Activated CD8-positive, alpha-beta memory T cell treated with anti-CD3 and anti-CD28 coated beads for 1 hour (primary cell): ENCODE measurements at places on chromosomes 6 and 20.

GRCh38 chr6:18536591-18537055 is 149.5 kb downstream of the RNF144B start:
- no peak for DNase-seq

DNA sequence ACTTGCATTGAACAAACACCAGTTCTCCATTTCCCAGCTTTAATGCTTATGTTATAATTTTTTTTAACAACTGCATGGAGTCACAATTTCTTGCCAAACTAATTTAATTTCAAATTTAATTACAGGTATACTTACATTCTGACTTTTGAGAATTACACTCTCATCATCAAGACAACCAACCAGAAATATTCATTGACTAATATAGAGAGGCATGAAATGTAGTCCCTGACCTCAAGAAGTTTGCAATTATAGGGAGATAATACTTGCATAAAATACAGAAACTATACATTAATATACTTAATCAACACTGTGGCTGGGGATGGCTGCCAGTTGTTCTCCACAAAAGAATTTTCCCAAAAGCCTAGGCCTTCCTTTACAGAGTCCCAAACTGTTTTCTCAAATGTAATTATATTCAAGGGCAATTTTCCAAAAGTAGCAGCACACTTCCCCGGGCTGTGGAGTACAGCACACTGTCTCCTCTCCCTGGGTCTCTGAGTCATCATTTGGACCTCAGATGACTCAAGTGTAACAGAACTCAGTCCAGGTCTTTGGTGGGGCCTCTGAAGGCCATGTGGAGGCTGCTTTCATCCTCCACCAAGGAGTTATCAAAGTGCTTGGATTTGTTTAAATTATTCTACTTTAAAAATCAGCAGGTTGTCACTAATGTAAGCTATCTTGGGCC is 114.1 kb downstream of the KIF16B start:
- DNase-seq: no peak

- no peak for DNase-seq
Measured at GRCh38 chr6:85569323-85569722, 24.3 kb downstream of the SNX14 start.

DNA sequence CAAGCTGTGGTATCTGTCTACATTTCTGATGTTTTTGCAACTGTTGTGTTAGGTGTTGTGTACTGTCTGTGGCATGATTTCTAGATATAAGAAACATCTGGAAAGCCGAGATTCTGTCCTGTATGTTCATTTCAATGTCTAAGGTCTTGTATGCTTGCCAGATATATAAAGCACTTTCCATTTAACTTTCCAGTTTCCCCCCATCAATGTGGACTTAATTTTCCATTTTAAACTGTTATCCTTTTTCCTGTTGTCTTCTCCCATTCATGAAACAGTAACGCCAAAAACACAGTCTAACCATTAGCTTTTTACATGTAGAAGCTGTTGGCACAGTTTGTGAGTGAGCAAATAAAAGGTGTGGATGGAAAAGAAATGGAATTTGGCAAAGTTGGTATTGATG is 181.6 kb downstream of the FARS2 start:
- DNase-seq: no peak

DNA sequence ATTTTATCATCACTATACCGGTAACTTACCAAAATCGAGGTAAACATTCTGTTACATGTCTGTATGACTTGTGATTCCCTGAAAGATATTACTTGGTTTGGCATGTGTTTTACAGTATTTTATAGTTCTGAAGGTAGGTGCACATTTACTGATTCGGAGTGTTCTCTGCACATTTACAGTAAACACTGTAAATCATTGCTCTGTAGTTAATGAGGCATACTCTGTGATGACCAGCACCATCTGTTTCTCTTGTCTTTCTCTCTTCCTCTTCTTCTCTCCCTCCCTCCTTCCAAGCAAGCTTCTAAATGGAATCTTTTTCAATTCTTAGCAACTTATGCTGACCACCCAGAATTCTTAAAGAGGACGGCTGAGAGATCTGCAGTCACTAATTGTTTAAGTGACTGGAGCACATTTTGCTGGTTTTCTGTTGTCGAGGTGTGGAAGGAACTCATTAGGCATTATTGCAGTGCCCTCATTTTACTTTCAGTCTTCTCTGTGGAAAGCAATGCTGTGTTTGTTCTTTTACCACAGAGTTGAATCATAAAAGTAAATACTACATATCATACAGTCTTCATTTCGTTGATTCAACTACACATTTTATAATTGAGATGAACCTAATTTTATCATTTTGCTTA is 126.5 kb downstream of the UTRN start:
- no peak for DNase-seq

GRCh38 chr6:51467231-51467952 is 620.0 kb downstream of the PKHD1 start:
- no peak for DNase-seq

DNA sequence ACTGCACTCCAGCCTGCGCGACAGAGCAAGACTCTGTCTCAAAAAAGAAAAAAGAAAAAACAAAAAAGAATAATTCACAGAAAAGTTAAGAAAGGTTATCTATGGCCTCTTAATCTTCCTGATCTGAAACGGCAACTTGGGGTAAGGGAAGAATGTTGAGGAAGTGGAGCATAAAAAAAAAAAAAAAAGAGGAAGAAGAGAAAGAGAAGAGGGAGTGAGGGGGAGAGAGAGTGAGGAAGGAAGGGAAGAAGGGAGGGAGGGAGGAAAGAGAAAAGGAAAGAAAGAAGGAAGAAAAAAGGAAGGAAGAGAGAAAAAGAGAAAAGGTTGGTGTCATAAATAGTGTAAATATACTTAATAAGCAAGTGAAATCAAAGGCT is 68.9 kb upstream of the NCOA3 start:
- DNase-seq: no peak
